Lower leg skin (tissue), 4 donors: ENCODE measurements at places on chromosomes 13 and 19. TPM values are rescaled to one million over a fixed set of nuclear protein-coding genes. Genes with fewer than 3 reads are reported as not detected.
A peak's percentile ranks its signal among the peaks of the same experiment; 100 is the strongest.

Gene PSG11
- total RNA-seq, result not detected

Gene ZNF439
- 9.0 TPM for total RNA-seq

Gene FFAR2
- 0.55 TPM for total RNA-seq

Gene PSG2
- not detected for total RNA-seq

Gene LNX2
- total RNA-seq, result 15.8 TPM

Gene C19orf33
- total RNA-seq, result 601 TPM

Gene RAB3A
- 0.91 TPM for total RNA-seq

Gene SHANK1
- 1.0 TPM for total RNA-seq

Gene DOCK6
- total RNA-seq, result 63.4 TPM

Gene ANGPTL8
- total RNA-seq, result not detected

Gene ZSCAN4
- not detected for total RNA-seq

Gene ZNF829
- 3.5 TPM for total RNA-seq

Gene SLC17A7
- 0.76 TPM for total RNA-seq

Gene KL
- 2.7 TPM for total RNA-seq

Gene NLRP11
- total RNA-seq, result not detected

Gene PRDX2
- total RNA-seq, result 368 TPM

- no peak for DNase-seq
Observed at GRCh38 chr13:46367617-46368327, 19.3 kb downstream of the RUBCNL start.

GRCh38 chr13:21399741-21400140, 59.4 kb downstream of the ZDHHC20 start:
- no peak for DNase-seq

GRCh38 chr13:25453850-25454365, 82.1 kb downstream of the ATP8A2 start:
- no peak for DNase-seq

DNA sequence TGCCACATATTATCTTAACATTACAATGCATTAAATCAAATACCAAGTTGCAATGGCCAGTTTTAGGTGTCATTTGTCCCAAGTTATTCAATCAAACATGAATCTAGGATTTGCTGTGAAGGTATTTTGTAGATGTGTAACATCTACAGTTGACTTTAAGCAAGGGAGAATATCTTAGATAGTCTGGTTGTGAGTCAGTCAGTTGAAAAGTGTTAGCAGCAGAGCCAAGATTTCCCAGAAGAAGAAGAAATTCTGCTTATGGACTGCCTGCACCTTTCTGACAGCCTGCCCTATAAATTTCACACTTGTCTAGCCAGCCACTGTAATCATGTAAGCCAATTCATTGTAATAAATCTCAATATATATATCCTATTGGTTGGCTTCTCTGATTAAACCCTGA, 41.3 kb upstream of the INTS6 start:
- DNase-seq, result no peak

DNA sequence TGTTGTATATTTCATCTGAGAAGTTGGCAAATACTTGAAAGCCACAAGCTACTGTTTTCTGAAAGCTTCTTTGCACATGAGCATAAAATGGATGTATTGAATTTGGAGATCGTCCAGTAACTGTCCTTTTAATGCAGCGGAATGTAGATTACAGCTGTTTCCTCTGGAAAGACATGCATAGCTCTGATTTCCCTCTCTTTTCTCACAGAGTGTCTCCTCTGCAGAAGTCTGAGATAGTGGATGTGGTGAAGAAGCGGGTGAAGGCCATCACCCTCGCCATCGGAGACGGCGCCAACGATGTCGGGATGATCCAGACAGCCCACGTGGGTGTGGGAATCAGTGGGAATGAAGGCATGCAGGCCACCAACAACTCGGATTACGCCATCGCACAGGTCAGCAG, 283.0 kb downstream of the SHISA2 start:
- DNase-seq, result no peak

DNA sequence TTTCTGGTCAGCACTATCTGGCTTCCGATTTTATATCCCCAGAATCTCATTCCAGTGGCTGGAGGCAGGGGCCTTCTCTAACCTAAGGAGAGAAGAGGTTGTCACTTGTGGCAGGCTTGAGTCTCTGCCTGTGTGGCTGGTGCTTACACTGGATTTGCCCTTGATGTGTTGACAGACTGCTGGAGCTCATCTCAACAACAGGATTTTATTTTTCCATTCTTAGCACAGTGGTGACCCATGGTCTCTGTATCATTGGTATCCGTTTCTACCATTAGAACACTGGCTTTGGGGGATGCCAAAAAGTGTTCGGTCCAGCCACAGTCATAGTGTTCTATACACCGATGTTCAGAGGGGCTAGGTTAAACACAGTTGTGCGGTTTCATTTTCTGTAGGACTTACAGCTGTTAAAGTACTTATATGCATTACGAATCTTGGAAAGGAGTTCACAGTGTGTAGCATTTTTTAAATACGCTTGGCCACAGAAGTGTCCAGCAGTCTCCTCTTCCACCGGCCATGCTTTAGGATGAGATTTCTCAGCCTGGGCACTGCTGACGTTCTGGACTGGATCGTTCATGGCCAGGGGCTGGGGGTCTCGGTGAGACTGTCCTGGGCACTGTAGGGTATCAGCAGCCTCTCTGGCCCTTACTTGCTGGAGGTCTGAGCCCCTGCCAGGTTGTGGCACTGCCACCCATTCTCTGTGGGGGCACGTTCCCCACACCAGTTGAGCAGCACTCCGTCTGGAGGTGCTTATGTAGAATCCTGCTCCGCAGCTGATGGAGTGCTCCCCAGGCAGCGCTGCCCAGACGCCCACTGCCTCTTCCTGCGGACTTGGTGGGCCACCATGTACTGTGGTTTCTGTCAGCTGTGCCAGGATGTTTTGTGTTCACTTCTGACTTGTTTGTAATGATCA, 41.4 kb upstream of the TEX29 start:
- no peak for DNase-seq

- no peak for DNase-seq
Observed at GRCh38 chr13:55266644-55267043, 1874.1 kb upstream of the PRR20A start.

GRCh38 chr19:14507704-14508542, 10.3 kb downstream of the DNAJB1 start:
- DNase-seq, result no peak

DNA sequence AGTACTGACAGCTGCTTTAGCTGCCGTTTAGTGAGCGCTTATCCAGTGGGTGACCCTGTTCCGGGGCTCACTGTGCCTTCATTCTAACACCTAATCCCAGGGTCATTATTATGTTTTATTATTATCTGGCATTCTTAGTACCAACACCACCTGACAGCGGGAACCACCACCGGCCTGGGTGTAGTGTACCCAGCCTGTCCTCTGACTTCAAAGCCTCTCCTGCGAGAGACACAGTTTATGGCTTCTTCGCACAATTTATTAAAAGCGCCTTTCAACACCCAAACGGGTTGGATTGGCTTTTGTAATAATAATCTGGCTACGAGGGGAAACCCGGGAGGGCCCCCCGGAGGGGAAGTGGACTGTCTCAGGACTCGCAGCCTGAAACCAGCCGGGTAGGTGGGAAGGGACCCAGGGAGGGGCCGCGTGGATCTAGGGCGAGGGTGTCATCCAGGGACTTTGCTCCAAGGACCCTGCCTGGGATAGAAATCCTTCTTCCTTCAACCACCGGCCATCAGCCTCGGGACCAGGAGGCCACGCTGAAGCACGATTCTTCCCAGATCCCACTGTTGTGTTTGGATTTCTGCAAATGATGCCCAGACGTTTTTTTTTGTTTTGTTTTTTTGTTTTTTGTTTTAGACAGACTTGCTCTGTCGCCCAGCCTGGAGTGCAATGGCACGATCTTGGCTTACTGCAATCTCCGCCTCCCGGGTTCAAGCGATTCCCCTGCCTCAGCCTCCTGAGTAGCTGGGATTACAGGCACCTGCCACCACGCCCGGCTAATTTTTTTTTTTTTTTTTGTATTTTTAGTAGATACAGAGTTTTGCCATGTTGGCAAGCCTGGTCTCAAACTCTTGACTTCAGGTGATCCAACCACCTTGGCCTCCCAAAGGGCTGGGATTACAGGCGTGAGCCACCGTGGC, 1.6 kb upstream of the ZBTB7A start:
- no peak for DNase-seq

GRCh38 chr13:36029166-36029565, 102.0 kb downstream of the DCLK1 start:
- no peak for DNase-seq

DNA sequence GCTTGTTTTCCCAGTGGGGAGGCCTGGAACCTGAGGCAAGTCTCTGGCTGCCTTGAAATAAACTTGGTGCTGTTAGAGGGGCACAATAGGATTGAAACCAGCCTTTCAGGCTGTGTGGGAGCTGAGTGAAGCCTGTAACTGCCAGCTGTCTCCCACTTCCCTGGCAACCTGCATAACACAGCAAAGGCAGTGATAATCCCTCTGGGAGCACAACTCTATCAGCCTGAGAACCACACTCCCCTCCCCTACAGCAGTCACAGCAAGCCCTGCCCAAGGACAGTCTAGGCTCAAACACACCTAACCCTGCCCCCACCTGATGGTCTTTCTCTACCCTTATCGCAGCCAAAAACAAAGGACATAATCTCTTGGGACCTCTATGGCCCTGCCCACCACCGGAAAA, 683.8 kb upstream of the ATXN8OS start:
- no peak for DNase-seq

DNA sequence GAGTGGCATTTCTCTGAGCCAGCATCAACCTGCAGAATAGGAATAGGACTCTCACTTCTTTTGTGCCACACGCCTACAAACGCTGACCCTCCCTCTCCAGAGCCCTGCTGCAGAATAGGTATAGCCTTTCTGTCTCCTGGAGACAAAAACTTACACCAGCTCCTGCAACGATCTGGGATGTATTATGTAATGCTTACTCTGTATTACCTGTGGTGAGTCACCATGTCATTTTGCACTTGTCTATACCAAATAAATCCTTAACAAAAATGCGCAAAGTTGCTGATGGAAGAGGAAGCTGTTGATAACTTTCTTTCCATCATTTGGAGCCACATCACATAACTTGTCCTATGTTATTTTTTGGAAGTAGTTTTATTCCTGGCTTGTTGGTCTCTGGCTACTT, 155.8 kb upstream of the FNDC3A start:
- no peak for DNase-seq

GRCh38 chr13:86446311-86446710, 647.1 kb upstream of the SLITRK6 start:
- DNase-seq, result no peak

- peak; percentile 22 for DNase-seq
Observed at GRCh38 chr19:13234518-13234917, 84.3 kb downstream of the IER2 start.

DNA sequence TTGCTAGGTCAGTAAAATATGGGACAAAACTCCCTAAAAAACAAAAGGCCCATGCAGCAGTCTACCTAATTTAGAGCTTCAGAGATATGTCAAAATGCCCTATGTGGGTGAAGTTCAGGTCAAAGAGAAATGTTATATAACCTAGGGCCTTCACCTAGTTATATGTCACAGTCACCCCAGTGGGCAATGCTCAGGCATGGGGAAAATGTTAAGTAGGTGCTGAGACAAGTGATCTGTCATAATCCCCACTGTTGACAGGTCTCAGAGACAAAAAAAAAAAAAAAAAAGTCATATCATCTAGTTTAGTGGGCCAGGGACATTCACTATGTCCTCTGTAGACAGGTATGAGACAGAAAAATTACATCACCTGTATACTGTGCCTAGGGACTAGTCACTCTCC, 128.6 kb upstream of the ZNF91 start:
- DNase-seq, result no peak

GRCh38 chr19:10361569-10362011, 18.8 kb downstream of the TYK2 start:
- DNase-seq, result no peak

DNA sequence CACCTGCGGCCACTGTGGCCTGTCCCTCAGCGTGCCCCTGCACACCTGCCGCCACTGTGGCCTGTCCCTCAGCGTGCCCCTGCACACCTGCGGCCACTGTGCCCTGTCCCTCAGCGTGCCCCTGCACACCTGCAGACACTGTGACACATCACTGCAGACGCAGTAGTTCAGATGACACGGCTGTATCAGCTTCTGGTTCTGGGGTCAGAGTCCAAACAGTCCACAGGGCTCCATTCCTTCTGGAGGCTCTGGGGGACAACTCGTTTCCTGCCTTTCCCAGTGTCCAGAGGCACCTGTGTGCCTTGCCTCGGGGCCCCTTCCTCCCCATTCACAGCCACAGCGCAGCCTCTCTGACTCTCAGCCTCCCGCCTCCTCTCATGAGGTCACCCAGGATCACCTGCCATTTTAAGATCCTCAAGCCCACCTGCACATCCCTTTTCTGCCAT, 5.5 kb downstream of the SF3A2 start:
- no peak for DNase-seq

- no peak for DNase-seq
Observed at GRCh38 chr19:16446108-16446723, 25.6 kb downstream of the EPS15L1 start.

DNA sequence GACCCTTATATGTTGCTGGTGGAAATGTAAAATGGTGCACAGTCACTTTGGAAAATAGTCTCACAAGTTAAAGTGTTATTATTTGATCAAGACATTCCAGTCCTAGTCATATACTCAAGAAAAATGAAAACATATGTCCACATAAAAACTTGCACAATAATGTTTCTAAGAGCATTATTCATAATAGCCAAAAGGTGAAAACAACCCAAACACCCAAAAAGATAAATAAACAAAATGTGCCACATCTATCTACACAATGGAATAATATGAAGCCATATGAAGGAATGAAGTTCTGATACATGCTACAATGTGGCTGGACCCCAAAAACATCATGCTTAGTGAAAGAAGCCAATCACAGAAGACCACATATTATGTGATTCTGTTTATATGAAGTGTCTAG, 14.4 kb upstream of the AKAP8 start:
- DNase-seq, result no peak

GRCh38 chr19:45876161-45876410, 9.9 kb downstream of the IRF2BP1 start:
- DNase-seq, result no peak

GRCh38 chr19:932648-933552, 7.1 kb downstream of the ARID3A start:
- DNase-seq, result no peak

DNA sequence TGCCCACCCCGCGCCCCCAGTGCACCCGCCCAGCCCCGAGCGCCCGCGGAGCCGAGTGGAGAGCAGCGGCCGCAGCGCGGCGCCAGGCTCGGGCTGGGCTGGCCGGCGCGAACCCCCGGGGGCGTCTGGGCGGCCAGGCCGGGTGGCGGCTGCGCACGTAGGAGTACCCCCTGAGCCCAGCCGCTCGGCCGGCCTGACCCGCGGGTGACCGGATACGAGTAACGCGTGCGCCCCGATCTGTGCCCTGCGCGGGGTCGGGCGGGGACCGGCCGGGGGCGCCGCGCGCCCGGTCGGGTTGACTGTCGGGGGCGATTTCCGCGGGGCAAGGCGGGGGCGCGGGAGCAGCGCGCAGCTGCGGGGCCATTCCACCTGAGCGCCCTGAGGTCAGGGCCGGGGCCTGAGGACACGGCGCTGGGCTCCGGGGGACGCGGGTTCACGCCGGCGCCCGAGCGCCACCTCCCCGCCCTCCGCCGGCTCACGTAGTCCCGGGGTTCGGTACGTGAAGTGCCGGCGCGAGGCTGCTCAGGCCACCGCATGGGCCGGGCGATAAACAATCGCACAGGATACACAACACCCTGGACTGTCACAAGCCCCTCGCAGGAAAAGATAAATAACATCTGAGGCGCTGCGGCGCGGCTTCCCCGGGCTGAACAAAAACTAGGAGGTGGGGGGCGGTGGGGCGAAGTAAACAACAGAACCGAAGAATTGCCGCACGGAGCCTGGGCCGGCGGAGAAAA, 37.6 kb upstream of the FLT1 start:
- DNase-seq, result peak; percentile 23
